Stimulated activated CD8-positive, alpha-beta memory T cell treated with anti-CD3 and anti-CD28 coated beads, Interleukin-4, amount 100 ng/mL, for 1 hour (primary cell): ENCODE measurements at places on chromosomes 13 and 19.
A peak's percentile ranks its signal among the peaks of the same experiment; 100 is the strongest.

DNA sequence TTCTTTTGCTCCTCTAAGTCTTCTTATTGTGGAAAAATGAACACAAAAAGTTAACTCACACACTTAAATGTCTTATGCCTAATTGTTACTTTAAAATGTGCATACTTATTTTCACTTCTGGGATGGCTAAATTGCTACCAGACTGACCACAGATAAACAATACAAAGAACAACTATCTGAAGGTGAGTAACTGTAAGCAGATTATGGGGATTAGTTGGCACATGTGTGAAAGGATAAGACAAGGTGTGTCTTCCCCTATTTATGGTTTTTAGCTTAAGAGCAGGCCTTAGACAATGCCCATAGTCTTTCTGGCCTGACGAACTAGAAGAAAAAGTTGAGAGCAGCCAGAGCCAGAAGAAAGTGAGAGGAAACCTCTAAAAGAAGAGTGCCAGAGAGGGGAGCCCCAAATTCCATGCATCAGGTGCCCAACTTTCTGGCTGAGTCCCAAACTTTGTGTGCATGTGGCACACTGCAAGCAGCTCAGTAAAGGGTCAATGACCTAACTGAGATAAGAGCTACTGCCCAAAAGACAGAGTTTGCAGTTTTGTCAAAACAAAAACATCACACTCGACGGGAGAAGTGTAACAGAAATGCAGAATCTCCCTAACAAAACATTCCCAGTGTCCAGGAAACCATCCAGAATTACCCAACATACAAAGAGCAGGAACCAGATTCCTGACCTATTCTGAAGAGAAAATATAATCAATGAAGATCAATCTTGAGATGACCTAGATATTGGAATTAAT is 375.4 kb downstream of the KCNRG start:
- DNase-seq, result no peak

- DNase-seq, result no peak
Observed at GRCh38 chr13:52452470-52452869, 2.0 kb upstream of the VPS36 start.

- DNase-seq, result no peak
Observed at GRCh38 chr13:19590423-19590822, 29.1 kb upstream of the TPTE2 start.

GRCh38 chr19:15962319-15962718 is 13.5 kb downstream of the OR10H4 start:
- DNase-seq, result no peak

- no peak for DNase-seq
Observed at GRCh38 chr19:52941941-52942385, 18.7 kb upstream of the ZNF888 start.

DNA sequence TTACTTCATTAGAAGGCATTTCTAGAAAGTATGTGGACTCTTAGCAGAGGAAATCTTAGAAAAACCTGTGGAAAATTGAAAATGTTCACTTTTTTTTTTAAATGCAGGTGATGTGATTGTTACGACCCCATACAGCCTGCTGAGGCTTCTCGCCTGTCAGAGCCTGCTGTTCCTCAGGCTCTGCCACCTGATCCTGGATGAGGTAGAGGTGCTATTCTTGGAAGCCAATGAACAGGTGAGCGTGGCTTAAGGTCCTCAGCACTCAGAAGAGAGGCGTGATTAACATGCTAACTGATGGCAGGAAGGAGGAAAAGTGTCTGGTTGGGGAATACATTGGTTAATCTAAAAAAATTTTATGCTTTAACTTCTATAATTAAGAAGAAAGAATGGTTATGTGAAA is 71.4 kb downstream of the SLC7A9 start:
- DNase-seq, result no peak

GRCh38 chr13:95643936-95644598 is 439 bp downstream of the DZIP1 start:
- no peak for DNase-seq

GRCh38 chr13:74251778-74252519 is 117.7 kb upstream of the KLF12 start:
- DNase-seq, result no peak

GRCh38 chr19:51531349-51532315 is at the start of gene SIGLEC6:
Gene SIGLEC6 (minus strand): TSS chr19:51531670. CDS start chr19:51531648, 22 bp downstream.
- peak; percentile 22 for DNase-seq

DNA sequence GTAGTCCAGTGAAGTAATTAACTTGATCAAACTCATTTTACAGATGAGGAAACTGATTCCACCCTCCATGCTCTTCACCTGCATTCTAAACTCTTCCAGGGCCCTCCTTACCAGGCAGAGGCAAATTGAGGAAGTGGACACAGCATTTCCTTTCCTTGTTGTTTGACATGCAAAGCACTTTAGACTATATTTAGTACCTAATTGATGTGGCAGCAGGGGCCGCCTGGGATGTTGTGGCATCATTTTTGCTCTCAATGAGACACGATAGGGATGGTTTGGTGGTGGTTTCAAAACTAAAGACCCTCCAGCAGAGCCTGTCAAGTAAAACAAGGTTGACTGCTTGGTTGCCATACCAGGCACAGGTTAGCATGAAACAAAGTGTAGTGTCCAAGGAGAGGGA is 7.9 kb downstream of the SIPA1L3 start:
- DNase-seq, result no peak

DNA sequence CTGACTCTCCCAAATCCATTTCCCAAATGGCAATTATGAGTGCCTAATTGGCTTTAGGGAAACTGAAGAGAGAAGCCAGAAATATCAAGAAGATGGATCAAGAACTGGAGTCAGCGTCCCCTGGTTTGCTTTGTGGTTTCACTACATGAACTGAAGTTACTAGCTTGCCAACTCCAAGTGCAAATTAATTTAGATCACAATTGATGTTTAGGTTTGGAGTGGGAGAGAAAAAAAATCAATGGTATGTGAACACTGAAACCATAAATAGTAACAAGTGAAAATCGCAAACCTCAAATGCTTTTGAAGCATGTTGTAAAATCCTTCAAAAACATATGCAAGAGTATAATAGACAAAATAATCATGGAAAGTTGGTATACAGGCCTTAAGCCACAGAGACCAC is 1528.6 kb upstream of the SLC10A2 start:
- DNase-seq, result no peak

DNA sequence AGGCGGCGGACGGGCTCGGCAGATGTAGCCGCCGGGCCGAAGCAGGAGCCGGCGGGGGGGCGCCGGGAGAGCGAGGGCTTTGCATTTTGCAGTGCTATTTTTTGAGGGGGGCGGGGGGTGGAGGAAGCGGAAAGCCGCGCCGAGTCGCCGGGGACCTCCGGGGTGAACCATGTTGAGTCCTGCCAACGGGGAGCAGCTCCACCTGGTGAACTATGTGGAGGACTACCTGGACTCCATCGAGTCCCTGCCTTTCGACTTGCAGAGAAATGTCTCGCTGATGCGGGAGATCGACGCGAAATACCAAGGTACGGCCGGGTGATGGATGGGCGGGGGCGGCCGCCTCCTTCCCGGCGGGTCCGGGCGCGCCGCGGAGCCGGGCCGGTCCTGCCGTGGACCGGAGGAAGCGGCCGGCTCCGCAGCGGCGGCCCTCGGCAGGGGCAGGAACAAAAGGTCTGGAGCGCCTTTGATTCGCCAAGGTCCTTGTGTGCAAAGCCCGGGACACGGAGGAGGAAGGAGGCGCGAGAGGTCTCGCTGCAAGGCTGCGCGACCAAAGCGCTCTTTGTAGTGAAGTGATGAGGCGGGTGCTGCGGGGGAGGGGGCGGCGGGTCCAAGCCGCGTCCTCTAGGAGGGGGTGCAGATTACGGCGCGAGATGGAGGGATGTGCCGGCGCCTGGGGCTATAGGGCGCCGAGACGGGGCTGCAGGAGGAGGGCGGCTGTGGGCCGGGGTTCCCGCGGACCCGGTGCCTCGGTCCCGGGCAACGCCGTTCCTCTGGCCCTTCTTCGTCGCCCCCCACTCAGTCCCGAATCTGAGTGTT is 689 bp downstream of the ING1 start:
- peak; percentile 56 for DNase-seq

- no peak for DNase-seq
Observed at GRCh38 chr13:44257796-44258195, 115.8 kb upstream of the SERP2 start.

GRCh38 chr19:17542042-17542441 is 13.4 kb upstream of the COLGALT1 start:
- DNase-seq, result no peak

DNA sequence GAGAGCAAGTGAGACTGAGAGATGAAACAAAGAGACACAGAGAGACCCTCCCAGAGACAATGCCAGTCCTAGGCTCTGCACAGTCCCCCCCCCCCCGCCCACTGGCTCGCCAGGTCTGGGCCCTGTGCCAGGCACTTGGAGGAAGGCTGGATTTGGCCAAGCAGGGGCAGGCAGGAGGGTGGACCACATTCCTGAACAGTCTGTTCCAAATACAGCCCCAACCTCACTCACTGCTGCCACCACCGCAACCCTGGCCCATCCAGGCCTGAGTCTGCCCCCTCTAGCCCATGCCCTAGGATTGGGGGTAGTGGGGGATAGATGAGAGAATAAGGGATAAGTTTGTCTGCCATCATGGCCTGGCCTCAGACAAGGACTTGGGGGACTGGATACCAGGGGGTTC is 19.0 kb downstream of the CYP2F1 start:
- no peak for DNase-seq

DNA sequence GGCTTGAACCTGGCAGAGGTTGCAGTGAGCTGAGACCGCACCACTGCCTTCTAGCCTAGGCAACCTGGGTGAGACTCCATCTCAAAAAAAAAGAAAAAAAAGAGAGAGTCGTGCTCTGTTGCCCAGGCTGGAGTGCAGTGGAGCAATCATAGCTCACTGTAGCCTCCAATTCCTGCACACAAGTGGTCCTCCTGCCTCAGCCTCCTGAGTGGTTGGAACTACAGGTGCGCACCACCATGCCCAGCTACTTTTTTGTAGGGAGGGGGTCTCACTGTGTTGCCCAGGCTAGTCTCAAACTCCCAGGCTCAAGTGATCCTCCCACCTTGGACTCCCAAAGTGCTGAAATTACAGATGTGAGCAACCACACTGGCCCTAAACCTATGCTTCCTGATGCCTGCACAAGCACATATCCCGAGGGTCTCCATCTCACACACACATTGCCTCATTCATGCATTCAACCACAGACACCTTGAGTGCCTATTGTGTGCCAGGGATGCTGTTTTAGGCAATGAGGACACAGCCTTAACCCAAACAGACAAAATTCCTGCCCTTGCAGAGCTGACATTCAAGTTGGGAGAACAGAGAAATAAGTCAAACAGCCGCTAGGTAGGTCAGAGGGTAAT is 2.2 kb downstream of the ANGPTL6 start:
- no peak for DNase-seq

- no peak for DNase-seq
Observed at GRCh38 chr13:25771202-25771601, 280.6 kb downstream of the SHISA2 start.

- DNase-seq, result no peak
Observed at GRCh38 chr19:29540114-29540513, 14.3 kb downstream of the VSTM2B start.

DNA sequence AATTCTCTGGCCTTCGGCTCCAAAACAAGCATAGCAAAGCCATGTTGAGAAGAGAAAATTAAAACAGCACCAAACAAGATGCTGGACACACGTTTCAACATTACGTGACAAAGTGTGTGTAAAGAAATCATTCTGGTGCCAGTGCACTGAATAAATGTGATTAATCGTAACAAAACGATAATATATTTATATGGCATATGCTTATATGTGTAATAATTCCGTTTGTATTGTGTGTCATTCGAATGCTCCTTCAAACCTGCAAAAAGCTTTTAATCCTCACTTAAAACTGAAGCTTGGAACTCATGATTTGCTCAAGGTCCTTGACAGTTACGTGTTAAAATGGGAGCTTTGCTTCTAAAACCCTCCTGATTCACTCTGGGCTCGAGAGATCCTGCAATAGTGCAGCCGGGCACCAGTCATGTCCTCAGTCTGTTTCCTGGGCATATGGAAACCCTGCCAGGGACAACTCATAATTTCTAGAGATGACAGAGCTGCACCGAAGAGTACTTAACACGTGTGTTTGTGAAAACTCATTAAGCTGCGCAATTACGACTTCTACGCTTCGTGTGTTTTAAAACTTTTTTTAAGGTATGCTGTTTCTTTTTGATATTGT is 731 bp upstream of the AKAP8L start:
- DNase-seq, result no peak

DNA sequence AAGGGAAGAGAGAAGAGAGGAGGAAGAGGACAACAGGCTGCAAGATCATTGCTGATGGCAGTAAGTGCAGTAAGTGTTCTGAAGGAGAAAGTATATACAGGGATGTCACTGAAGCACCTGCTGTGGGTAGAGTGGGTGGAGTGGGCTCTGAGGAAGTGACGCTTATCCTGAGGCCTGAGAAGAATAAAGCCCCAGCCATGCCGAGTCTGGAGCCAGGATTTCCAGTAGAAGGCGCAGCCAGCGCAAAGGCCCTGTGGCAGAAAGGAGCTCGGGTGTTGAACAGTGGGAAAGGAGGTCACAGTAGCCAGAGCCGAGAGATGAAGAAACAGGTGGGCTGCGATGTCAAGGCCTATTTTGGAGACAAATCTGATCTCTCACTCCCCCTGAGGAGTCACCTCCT is 31.8 kb upstream of the ADGRE5 start:
- no peak for DNase-seq

DNA sequence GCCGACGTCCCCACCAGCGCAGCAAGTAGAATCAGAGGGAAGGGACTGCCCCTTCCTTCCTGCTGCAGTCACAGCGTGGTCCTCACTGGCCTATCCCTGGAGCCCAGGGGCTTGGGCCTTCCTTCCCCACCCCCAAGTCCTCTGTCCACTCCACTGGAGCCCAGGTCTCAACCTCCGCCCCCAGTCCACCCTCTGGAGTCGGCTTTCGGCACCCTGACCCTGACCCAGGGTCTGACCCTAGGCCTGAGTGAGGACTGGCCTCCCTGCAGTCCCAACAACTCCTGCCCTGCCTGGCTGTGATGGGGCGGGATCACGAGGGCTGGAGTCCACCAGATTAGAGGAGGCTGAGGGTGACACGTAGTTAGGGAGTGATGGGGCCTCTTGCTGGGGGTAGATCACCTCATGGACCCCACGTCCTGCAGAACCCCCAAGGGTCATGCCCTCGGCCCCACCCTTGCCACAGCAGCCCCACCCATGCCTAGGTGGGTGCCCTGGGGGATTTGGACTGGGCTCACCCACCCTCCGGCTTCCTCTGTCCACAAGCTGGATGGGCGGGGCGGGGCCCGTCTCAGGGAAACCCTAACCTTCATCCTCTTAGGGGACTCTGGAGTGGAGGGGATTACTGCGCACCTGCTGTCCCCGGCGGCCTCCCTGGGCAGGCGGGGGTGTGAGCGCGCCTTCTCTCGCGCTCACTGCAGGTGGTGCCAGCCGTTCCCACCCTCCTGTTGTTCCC is 3.8 kb downstream of the RAX2 start:
- DNase-seq, result no peak

- DNase-seq, result no peak
Observed at GRCh38 chr13:37748913-37749312, 120.7 kb downstream of the TRPC4 start.
